ENCODE measurements at places on chromosomes 5 and 9. TPM values are rescaled to one million over a fixed set of nuclear protein-coding genes. Genes with fewer than 3 reads are reported as not detected.
A peak's percentile ranks its signal among the peaks of the same experiment; 100 is the strongest.

- peaks cover 2% of the 10 kb centered on the region for H3K4me1 ChIP-seq
- H3K4me3 ChIP-seq: no peak overlapping the region
- no peak for DNase-seq
- peaks cover 23% of the 10 kb centered on the region for H3K36me3 ChIP-seq
- no peak overlapping the region for H3K27ac ChIP-seq
- no peaks in the 10 kb centered on the region for H3K27me3 ChIP-seq
Observed at GRCh38 chr5:37396352-37396751, 17.2 kb downstream of the WDR70 start.

GRCh38 chr5:74562122-74562521 lies 78.4 kb downstream of the ENC1 start:
- H3K27ac ChIP-seq: no peak overlapping the region
- no peak for DNase-seq
- H3K4me3 ChIP-seq: no peak overlapping the region
- no peaks in the 10 kb centered on the region for H3K36me3 ChIP-seq

DNA sequence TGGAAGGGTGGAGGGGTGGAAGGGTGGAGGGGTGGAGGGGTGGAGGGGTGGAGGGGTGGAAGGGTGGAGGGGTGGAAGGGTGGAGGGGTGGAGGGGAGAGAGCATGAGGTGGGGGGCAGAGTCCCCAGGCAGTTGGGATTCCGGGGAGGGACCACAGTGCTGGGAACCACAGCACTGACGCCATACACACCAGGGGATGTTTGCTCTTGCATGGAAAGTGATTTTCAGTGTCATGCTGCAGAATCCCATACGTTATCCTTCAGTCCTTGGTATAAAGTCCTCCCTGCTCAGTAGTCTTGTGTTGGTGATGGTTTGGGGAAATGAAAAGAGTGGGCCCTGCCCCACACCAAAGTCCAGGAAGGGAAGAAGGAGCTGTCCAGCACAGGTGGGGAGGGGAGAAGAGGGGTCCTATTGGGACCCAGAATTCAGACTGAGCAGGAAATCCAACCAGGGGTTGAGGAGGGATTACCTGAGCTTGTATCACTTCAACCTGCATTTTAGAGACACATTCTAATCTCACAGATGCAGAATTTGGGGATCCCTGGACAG lies 5.5 kb upstream of the FIBCD1 start:
- H3K4me1 ChIP-seq: peaks cover 4% of the 10 kb centered on the region
- H3K4me3 ChIP-seq: no peak overlapping the region
- H3K36me3 ChIP-seq: no peaks in the 10 kb centered on the region
- H3K27me3 ChIP-seq: peaks cover 20% of the 10 kb centered on the region

DNA sequence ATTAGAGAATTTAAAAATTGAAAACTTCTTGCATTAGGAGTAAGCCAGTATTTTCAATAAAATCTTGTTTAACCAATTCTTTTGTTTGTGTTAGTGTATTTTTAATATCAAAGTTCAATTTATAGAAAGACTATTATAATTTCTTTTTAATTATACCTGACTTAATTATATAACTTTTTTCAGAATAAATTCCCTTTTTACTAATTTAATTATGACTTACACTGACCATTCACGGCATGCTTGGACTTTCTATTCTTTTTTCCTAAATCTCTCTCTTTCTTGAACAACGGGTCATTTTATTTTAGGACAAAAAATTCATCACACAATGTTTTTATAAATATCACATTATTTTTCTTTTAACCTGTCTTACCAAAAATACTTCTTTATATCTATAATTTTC lies 555.3 kb upstream of the PTGER4 start:
- H3K27me3 ChIP-seq: no peaks in the 10 kb centered on the region
- no peak overlapping the region for H3K4me3 ChIP-seq
- H3K27ac ChIP-seq: no peak overlapping the region
- no peak for DNase-seq

- H3K27ac ChIP-seq: no peak overlapping the region
- no peak overlapping the region for H3K4me3 ChIP-seq
- no peak for DNase-seq
- no peaks in the 10 kb centered on the region for H3K36me3 ChIP-seq
- H3K27me3 ChIP-seq: no peaks in the 10 kb centered on the region
Observed at GRCh38 chr5:31382051-31382878, 149.6 kb downstream of the DROSHA start.

DNA sequence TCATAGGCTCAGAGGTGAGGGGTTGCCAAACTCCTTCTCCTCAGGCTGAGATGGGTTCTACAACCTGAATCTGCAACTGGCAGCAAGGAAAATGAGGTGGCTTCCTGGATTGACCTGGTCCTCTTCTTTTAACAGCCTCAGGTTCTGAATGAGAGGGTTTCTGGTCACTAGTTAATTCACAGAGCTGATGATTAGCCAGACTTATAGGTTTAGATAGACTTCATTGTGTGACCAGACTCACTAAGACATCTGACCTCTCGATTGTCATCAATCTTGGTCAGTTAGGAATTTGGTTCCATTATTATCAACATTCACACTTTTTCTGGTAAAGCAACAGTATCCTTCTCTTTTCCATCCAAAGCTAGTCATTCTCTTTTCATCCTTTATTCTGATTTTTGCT lies 257.9 kb downstream of the PAPPA start:
- no peaks in the 10 kb centered on the region for H3K36me3 ChIP-seq
- no peak overlapping the region for H3K4me3 ChIP-seq
- H3K27ac ChIP-seq: no peak overlapping the region
- H3K4me1 ChIP-seq: no peaks in the 10 kb centered on the region

DNA sequence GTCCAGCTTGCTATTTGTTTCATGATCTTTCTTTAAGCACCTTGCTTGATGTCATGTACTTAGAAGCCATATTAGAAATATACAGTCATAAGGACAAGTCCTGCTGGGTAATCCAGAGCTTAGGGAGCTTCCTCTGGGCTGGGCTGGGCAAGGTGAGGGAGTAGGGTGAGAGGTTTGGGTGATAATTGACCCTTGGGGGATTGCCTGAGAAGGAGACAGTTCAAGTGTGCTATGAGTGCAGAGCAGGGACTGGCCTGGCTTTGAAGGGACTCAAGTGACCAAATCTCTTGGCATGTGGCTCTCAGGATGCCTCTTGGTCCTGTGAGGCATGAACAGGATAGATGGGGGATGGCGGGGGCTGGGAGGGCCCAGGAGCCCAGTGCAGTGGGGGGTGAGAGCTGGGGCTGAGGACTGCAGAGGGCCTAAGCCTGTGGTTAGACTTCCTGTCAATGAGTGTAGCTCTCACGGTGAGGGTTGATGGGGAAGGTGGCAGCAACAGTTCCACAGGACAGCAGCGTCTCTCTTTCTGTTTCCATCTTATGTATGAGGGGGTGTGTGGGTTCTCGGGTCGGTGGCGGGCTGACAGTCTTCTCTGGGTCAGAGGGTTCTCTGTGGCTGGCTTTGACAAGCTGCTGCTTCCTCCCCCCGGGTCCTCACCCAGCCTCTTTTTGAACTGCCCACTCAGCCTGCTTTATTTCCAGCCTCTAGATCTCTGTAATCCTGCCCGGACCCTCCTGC lies 53.5 kb downstream of the RGS3 start:
- DNase-seq: peak; percentile 91
- H3K27ac ChIP-seq: peak overlapping the region; percentile 88
- H3K4me3 ChIP-seq: peak overlapping the region; percentile 89
- peaks cover 76% of the 10 kb centered on the region for H3K4me1 ChIP-seq

GRCh38 chr9:14340219-14340873 lies 26.4 kb upstream of the NFIB start:
- no peak overlapping the region for H3K27ac ChIP-seq
- peaks cover 8% of the 10 kb centered on the region for H3K27me3 ChIP-seq
- no peak for DNase-seq
- H3K36me3 ChIP-seq: no peaks in the 10 kb centered on the region

DNA sequence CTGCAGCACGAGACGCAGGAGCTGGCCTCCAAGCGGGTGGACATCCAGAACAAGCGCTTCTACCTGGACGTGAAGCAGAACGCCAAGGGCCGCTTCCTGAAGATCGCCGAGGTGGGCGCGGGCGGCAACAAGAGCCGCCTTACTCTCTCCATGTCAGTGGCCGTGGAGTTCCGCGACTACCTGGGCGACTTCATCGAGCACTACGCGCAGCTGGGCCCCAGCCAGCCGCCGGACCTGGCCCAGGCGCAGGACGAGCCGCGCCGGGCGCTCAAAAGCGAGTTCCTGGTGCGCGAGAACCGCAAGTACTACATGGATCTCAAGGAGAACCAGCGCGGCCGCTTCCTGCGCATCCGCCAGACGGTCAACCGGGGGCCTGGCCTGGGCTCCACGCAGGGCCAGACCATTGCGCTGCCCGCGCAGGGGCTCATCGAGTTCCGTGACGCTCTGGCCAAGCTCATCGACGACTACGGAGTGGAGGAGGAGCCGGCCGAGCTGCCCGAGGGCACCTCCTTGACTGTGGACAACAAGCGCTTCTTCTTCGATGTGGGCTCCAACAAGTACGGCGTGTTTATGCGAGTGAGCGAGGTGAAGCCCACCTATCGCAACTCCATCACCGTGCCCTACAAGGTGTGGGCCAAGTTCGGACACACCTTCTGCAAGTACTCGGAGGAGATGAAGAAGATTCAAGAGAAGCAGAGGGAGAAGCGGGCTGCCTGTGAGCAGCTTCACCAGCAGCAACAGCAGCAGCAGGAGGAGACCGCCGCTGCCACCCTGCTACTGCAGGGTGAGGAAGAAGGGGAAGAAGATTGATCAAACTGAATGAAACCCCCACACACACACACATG lies 654 bp downstream of the PURA start:
- peak overlapping the region; percentile 96 for H3K27ac ChIP-seq
- peaks cover 51% of the 10 kb centered on the region for H3K4me1 ChIP-seq
- H3K36me3 ChIP-seq: peaks cover 14% of the 10 kb centered on the region
- H3K4me3 ChIP-seq: peak overlapping the region; percentile 92
- peaks cover 29% of the 10 kb centered on the region for H3K27me3 ChIP-seq
- DNase-seq: peak; percentile 84

DNA sequence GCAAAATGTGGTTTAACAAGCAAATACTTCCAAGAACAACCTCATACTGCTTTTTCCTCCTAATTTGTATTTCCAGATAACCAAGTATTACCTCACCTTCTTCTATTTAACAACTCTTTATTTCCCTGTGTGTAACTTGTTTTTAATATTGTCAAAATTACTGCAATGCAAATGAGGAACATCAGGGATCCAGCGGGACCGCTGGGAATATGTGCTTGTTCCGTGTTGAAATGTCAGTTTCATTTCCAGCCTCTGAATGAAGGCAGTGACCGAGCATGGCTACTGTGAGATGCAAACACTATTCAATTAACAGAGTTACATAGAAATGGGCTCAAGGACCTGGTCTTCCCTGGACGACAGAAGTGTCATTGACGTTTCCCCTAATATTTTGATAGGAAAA lies 110.8 kb upstream of the CTSL start:
- DNase-seq: no peak
- no peak overlapping the region for H3K27ac ChIP-seq
- H3K36me3 ChIP-seq: no peaks in the 10 kb centered on the region
- no peaks in the 10 kb centered on the region for H3K4me1 ChIP-seq

GRCh38 chr5:82174128-82174918 lies 103.8 kb downstream of the RPS23 start:
- H3K36me3 ChIP-seq: no peaks in the 10 kb centered on the region
- H3K27ac ChIP-seq: no peak overlapping the region
- H3K4me1 ChIP-seq: peaks cover 3% of the 10 kb centered on the region
- no peaks in the 10 kb centered on the region for H3K27me3 ChIP-seq

- no peak for DNase-seq
- no peaks in the 10 kb centered on the region for H3K4me1 ChIP-seq
Observed at GRCh38 chr9:29969856-29970647, 2396.8 kb upstream of the C9orf72 start.

DNA sequence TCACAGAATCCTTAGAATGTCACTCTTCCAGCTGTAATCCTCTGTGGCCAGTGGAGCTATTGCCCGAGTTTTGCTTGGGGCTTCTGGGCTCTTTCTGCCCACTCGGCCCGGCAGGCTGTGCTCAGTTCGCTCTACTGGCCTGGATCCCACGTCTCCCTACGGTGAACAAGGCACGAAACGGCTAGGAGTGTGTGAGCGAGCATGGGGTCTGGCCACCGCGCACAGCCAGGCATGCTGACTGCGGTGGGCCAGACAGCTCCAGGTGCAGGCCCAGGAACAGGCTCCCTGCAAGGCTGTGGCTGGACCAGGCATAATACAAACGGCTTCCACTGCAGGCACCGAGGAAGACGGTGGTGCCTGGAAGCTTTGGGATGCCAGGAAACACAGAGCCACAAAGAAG lies 2035.5 kb upstream of the ACO1 start:
- DNase-seq: no peak
- no peaks in the 10 kb centered on the region for H3K4me1 ChIP-seq
- no peaks in the 10 kb centered on the region for H3K36me3 ChIP-seq
- H3K27me3 ChIP-seq: no peaks in the 10 kb centered on the region
- no peak overlapping the region for H3K27ac ChIP-seq

DNA sequence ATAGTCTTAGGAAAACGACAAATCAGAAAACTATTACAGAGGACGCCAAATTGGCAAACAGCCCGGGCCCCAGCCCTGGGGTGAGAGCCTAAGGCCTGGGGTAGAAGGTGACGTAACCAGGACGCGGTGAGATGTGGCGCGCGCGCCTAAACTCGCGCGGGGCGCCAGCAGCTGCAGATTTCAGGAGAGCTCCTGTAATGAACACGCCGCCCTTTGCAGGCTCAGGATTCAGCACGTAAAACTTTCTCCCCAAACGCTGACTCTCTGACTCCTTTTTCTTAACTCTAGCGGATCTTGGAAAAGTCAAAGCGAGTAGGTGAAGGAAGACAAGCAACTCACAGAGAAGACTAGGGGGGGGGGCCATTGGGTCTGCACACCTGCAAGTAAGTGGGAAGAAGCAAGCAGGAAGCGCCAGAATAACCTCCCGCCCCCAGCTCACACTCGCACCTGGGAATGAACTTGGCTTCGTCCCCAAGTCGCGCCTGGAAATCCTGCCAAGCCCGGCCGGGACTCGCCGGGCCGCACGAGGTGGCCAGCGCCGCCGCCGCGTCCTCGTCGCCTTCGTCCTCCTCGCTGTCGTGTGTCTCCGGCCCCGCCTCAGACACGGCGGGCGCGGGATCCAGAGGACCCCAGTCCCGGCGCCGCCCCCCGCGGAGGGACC lies 822 bp downstream of the RASEF start:
- no peak overlapping the region for H3K4me3 ChIP-seq
- peaks cover 34% of the 10 kb centered on the region for H3K27me3 ChIP-seq
- H3K36me3 ChIP-seq: no peaks in the 10 kb centered on the region
- no peak overlapping the region for H3K27ac ChIP-seq
- H3K4me1 ChIP-seq: no peaks in the 10 kb centered on the region

Gene KCNV2
- not detected for total RNA-seq

Gene CRB2
- not detected for total RNA-seq

Gene PLPPR1
- not detected for total RNA-seq

Gene CCL28
- 7.4 TPM for total RNA-seq

Gene DNAJA1
- 328 TPM for total RNA-seq

Measured in activated CD4-positive, alpha-beta T cell treated with anti-CD3 and anti-CD28 coated beads, Interleukin-2, amount 10 ng/mL, durations not matched to agents 24 days and 14 days (primary cell).